ENCODE measurements at places on chromosomes 13 and 19.

DNA sequence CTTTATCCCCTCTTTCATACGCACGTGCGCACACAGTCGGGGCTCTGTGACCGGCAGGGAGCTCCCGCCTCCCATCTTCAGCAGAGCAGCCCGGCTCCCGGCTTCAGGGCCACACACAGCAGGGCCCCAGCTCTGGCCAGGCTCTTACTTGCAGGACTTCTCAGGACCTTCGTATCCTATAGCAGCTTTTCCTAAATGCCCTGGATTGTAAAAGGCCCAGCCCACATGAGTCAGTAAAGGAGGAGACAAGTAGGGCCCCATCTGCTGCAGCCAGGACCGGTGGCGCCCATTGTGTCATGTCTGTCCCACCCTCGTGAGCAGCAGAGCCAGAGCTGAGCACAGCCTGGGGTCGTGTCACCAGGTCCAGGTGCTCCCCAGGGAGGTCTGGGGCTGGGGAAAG lies 107.6 kb upstream of the VSTM2B start:
- no peak for DNase-seq

DNA sequence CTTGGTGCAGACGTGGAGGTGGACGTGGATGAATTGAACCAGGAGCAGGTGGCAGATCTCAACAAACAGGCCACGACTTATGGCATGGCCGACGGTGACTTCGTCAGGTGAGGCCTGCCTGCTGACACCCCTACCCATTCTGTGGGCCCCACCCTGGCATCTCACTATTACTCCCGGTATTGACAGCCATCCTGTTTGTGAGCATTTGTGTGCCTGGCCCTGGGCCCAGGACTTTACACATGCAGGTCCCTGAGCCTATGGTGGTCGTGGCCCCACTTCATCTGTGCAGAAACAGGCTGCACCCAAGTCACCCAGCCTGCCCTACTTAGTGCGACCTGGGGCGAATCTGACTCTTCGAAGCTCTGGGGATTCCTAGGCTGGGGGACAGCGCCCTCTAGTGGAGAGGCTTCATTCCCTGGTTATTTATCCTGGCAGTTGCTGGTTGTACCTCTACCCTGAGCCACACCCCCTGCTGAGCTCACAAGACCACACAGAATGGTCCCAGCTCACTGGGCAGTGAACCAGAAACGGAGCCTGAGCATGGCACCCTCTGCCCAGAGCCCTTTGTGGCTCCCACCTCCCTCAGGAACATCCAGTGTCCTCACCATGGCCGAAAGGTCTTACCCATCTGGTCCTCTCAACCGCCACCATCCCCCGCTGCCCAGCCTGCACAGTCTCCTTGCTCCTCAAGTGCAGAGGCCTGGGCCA lies 16.9 kb downstream of the ZNF296 start:
- DNase-seq, result peak; percentile 87

GRCh38 chr13:39587939-39588338 lies 15.1 kb downstream of the LHFPL6 start:
- no peak for DNase-seq

- no peak for DNase-seq
Measured at GRCh38 chr19:48271531-48272151, 1.8 kb downstream of the ZNF114 start.

DNA sequence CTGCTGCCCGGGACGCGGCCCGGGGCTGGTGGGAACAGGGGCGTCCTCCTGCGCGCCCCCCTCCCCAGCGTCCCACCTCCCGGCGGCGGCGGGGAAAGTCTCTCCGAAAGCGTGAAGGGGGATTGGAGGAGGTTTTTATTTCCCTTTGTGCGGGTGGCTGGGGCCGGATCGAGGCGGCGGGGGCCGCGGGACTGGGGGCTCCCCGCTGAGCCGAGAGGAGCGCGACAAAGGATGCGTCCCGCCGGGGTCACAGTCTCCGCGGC lies 132 bp downstream of the SHD start:
- no peak for DNase-seq

DNA sequence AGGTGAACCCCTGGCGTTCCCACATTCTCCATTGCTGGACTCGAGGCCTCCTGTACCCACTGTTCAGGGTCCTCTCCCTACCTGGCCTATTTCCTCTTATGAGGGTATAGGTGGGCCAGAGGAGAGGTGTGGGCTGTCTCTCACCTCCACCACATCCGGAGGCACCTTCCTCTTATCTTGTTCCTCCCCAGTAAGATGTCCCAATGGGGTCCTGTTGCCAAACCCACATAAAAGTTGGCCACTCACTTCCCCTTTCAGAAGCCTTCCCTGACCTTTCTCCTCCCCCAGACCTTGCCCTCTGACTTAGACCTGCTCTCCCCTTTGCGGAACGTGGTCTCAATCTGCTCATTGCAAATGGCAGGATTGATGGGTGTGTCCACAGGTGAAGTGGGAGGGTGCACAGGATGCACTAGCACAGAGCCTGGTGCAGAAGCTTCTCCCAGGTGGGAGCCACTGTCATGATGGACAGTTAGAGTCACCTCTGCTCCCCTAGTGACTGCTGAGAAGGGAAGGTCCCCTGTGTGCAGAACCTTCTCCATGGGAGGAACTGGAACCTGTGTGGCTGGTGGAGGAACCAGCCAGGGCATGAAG lies 1.3 kb downstream of the CYP4F3 start:
- DNase-seq, result no peak

DNA sequence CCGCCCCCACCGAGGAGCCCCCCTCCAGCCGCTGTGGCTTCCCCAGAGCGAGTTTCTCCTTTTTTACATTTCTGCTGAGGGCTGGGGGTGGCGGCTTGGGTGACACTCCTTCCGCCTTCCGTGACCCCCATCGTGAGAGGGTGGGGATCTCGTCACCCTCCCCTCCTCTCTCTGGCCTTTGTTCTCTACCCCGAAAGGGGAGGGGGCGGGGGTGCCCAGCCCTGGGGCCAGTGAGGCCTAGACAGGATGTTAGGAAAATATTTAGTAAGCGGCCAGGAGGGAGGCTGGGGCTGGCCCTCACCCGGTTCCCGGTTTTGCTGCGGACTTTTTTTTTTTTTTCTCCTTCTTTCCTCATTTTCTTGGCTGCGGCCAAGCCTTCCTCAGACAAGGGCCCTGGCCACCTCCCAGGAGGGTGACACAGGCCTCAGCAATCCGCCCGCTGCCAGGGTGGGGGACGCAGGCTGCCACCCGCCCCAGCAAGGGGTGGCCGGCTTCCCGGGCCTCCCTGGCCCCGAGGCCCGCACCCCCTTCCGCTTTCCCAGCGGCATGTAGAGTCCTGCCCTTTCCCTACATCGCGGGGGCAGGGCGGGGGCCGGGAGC lies 3.9 kb downstream of the MIDN start:
- DNase-seq, result peak; percentile 83
